ENCODE measurements at places on chromosomes 11 and 22.

GRCh38 chr11:66068154-66068821 is 1.8 kb upstream of the PACS1 start:
- DNase-seq, result no peak

DNA sequence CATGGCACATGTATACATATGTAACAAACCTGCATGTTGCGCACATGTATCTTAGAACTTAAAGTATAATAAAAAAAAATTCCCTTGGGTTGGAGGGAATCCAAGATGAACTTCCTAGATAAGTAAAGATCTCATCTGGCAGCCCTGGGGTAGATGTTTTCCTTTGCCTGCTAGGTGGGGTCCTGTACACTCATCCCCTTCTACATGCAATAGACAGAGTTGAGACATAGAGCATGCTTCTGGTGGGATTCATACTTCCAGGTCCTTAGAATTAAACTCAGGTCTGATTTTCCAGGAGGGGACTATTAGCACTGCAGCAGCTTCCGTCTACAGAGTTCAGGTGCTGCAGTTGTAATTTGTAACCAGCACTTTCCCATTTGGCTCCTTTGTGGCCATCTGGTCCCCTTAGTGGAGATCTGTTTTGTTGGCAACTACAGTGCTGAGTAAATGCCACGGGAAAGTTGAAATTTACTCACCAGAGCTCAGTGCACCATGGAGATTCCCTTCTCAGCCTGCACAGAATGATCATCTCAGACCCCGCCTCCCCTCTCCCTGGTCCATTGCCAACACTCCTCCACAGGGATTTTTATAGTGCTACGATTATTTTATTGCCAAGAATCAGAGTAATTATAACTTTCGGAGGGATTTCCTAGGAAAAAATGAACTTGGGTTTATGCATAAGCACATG is 220.1 kb upstream of the E2F8 start:
- DNase-seq, result no peak

DNA sequence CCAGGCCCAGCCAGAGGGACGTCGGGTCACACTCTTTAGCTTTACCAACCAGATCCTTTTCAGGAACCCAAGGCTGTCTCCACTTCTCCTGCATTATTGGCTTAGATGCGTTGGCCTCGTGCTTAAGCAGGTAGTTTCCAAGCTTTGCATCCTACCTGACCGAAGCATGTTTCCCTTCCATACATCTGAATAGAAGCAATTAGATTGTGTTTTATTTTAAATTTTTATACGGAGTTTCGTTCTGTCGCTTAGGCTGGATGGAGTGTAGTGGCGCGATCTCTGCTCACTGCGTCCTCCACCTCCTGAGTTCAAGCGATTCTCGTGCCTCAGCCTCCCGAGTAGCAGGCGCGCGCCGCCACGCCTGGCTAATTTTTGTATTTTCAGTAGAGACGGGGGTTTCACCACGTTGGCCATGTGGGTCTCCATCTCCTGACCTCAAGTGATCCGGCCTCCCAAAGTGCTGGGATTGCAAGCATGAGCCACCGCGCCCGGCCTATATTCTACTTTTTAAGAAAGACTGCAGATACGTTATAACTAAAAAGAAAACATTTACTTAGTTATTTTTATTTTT is 677 bp downstream of the DYNC2H1 start:
- DNase-seq, result no peak

DNA sequence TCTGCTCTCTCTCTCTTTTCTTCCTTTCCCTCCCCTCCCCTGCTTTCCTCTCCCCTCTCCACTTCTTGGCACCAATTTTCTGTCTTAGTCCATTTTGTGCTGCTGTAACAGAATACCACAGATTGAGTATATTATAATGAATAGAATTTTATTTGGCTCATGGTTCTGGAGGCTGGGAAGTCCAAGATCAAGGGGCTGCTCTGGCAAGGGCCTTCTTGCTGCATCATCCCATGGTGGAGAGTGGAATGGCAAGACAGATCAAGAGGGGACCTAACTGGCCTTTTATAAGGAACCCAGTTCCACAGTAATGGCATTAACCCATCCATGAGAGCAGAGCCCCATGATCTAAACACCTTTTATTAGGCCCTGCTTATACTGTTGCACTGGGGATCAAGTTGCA is 44.5 kb downstream of the ST3GAL4 start:
- no peak for DNase-seq

- no peak for DNase-seq
These were observed 53.4 kb upstream of the CCND1 start for GRCh38 chr11:69587454-69588090.

DNA sequence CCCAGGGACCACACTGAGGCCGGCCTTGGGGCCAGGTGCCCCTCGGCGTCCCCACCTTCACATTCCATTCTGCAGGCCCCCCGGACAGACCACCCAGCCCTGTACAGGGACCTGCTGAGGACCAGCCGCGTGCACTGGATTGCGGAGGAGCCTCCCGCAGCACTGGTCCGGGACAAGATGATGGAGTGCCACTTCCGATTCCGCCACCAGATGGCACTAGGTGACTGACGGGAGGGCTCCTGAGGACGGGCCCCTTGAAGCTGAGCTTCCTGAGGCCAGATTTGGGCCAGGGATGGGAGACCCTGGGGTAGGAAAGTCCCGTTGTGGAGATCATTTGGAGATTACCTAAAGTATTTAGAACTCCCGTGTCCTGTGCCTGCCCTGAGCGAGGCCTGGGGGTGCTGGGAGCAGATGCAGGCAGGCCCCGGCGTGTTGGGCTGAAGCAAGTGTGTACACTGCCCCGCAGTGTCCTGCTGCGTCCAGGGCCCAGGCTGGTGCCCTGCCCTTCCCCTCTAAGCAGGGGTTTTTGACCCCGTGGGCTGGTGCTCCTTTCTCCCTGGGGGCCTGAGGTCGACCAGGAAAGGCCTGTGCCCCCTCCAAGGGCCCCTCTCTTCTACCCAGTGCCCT is 20.0 kb downstream of the TRMU start:
- peak; percentile 28 for DNase-seq

GRCh38 chr11:62646825-62647608 is 604 bp upstream of the GANAB start:
- DNase-seq, result no peak

DNA sequence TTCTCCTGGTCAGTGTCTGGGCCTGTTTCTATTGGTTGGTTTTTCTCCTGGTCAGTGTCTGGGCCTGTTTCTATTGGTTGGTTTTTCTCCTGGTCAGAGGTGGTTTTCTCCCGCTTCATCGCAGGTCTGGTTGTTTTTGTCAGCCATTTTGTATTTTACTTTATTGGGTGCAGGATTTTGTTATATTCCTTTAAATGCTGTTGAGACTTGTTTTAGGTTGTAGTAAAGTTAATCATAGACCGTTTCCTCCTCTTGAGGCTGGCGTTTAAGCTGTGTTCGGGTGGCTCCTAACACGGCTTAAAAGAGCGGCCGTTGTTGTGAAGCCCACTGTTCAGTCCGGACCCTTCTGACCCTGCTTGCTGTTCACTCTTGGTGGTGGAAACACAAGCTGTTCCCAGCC is 26.2 kb downstream of the ZBED4 start:
- DNase-seq, result no peak

- no peak for DNase-seq
These were observed 680 bp downstream of the IFT46 start for GRCh38 chr11:118565051-118565450.

DNA sequence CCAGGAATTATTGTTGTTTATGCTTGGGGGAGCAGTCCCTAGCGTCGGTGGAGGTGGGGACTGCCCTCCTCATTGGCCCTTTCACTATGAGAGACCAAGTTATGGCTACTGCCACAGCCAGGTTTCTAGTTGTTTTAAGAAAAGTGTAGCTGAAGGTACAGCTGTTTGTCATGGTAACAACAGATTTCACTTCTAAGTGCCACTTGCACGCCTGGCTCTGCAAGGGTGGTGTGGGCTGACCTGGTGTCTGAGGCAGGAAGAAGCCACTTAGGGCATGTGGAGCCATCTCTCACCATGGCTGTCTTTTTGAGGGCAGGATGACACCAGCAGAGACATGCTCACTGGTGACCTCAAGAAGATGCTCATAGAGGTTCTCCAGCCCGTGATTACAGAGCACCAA is 46.3 kb upstream of the MPEG1 start:
- no peak for DNase-seq

GRCh38 chr11:72293910-72294615 is 50.1 kb upstream of the PHOX2A start:
- DNase-seq, result no peak

- no peak for DNase-seq
These were observed 350.2 kb downstream of the BUD13 start for GRCh38 chr11:116422556-116422955.

DNA sequence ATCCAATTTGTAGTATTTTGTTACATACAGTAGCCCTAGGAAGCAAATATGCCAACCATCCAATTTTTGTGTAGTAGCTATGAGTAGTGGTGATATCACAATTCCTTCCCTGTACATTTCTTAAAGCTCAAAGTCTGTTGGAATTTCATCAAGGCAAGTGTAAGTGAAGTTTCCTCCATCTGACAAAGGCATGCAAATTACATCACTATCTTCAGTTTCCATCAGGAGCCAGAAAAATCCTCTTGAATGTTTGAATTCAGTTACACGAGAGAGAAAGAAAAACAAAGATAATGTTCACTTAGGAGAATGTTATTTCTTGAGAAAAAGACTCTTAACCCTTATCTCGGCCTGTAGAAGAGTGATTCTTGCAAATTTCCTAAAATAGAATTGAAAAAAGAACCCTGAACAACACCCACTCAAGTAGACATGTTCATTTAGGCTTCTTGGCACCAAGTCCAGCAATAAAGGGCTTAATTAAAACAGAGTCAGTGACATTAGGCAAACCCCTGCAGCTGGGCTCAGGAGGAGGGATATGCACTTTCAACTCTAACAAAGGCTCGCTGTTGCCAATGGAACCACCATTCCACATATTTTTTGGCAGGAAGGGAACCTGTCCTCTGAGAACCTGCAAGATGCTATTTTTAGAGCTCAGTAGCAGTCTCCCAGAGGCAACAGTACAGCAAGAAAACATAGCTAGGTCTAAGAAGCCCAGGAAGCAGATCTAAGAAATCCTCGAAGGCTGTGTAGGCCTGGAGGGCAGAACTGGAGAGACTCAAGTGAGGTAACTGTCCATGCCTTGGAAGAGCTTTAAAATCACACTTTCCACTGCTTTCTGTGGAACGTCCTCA is 144.6 kb downstream of the CCDC81 start:
- DNase-seq, result no peak

DNA sequence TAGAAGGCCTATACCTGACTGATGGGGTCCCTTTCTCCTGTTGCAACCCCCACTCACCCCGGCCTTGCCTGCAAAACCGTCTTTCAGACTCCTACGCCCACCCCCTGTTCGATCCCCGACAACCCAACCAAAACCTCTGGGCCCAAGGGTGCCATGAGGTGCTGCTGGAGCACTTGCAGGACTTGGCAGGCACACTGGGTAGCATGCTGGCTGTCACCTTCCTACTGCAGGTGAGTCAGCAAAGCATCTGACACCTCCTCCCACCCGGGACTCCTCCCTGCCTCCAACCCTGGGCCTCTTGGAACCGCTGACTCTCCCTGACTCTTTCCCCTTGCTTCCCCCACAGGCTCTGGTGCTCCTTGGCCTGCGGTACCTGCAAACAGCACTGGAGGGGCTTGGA is 1.2 kb downstream of the ROM1 start:
- peak; percentile 75 for DNase-seq

GRCh38 chr11:844693-845644 is 2.3 kb downstream of the TSPAN4 start:
- no peak for DNase-seq

DNA sequence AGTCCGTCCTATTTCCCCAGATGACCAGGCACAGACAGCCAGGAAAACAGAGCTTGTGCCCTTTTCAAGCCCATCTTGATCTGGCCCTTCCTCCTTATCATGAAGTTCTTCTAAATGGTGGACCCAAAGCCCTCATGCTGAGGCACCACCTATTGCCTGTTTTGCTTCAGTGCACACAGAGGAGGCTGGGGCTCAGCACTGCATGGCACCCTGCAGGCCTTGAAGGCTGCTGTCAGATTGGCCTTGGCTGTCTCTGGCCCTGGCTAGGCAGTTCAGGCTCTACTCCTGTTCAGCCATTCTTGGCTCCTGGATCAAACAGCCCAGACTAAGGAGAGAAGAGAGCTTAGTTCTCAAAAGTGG is 49.2 kb downstream of the OTOG start:
- no peak for DNase-seq

GRCh38 chr11:35324981-35325380 is 94.4 kb downstream of the SLC1A2 start:
- no peak for DNase-seq

GRCh38 chr11:34647532-34647931 is 26.6 kb downstream of the EHF start:
- DNase-seq, result no peak

- DNase-seq, result no peak
These were observed 31.9 kb downstream of the RRAS2 start for GRCh38 chr11:14327116-14327515.

DNA sequence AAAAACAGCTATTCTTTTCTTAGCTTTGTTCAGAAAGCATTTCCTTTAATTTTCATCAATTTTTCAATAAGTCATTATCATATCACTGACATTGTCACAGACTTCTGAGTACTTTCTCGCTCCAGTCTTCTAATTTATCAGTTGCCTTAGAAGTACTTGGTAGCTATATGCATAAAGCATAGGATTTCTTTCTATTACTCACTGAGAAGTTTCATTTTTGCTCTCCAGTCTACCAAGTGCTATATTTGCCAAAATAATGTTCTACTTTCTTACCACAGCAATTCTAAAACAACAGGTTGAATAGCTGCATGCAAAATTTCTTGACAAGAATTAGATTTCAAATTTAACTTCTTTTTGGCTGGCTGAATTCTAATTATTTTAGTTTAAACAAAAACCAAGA is 116.3 kb downstream of the STK33 start:
- DNase-seq, result no peak

DNA sequence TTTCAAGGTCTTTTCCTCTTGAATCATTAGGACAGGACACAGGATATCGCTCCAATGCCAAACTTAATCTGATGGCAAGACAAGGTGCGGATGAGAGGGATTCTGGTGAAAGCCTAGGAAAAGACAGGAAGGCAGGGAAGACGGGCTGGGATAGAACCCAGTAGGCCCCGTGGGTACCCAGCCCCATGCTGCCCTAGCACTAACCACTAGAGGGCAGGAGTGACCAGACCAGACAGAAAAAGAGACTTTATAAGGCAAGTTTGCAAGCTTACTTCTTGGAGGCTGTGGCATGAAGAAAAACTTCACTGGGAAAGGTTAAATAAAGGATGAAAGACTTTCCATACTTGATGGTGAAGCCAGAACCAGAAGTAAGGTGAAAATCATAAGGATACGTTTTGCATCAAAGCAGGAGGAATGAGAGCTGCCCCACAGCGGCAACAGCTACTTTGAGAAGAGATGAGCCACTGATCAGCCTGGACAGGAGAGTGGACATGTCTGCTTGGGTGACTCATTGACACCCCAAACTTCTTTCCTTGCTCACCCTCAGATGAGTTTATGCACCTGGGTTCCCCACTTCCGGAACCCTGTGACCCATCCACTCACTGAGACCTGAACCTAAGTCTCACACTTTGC is 39.8 kb downstream of the SYN3 start:
- peak; percentile 42 for DNase-seq

DNA sequence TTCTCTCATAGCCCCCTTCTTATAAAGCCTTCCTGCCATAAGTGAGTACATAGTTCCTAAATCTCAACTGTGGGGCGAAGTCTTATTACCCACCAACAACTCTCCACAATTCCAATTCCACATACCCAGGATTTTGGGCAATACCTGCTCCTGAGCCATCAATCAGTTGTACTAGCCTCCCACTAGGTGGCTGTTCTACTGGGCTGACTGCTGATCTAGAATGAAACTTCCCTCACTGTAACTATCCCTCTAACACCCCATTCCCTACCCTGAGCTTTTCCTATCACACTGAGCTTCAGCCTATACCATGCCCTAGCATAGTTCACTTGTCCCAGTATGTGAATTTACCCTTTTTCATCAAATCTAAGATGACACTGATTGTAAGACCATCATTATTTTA is 52.5 kb downstream of the RRAS2 start:
- DNase-seq, result no peak
